ENCODE measurements at places on chromosomes 11 and 22.
A peak's percentile ranks its signal among the peaks of the same experiment; 100 is the strongest.

DNA sequence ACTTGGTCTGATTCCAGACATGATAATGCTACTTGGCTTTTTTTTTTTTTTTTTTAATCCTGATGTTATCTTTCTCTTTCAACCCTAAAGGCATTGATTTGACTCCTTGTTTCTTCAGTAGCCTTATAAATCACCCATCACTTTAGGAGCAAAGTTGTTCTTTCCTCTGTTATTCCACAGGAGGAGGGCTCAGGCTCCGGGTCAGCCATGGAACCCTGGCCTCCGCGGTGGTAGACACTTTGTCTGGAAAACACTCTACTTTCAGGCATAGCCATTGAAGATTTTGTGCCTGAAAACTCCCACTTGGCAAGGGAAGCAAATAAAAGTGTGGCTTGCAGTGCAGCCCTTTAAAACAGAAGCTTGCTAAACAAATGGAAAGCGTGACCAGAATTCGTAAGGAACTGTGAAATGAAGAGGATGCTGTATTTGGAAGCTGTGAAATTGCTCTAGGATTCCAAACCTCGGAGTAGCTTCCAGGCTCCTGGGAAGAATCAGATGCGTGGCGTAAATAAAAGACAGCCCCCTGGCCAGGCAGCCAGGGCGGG is 44.9 kb downstream of the ARHGAP8 start:
- no peak for DNase-seq

DNA sequence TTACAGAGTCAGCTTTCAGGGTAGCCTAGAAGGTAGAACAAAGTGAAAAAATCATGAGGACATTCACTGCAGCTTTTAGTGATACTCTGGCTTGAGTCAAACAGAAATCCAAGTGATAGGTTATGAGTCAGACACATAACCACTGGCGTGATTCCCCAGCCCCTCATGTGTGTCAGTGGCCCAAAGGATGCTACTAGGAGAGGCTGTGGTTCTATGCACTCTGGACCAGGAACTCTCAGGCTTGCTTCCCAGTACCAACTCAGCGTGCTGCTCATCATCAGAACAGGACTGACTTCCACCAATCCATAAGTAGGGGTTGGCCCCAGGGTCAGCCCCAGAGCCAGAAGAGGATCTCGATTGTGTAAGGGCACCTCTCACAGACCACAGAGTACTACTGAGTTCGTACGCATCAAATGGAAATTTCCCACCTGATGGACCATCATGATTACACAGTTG is 116.8 kb downstream of the MED15 start:
- DNase-seq, result no peak

- no peak for DNase-seq
These were observed 22.0 kb upstream of the ACER3 start for GRCh38 chr11:76838678-76839068.

DNA sequence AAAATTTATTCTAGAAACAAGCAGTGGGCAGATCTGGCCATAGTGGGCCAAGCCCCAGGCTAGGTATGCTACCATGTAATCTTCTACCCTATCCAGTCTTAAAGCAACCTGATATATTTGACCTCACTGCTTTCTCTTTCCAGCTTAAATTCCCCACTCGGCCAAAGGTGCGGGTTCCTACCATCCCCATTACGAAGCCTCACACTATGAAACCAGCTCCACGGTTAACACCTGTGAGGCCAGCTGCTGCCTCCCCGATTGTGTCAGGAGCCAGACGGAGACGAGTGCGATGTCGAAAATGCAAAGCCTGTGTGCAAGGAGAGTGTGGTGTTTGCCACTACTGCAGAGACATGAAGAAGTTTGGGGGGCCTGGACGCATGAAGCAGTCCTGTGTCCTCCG is 21.2 kb upstream of the GRK2 start:
- no peak for DNase-seq

- no peak for DNase-seq
These were observed 53.9 kb upstream of the SHISAL1 start for GRCh38 chr22:44366372-44367300.

DNA sequence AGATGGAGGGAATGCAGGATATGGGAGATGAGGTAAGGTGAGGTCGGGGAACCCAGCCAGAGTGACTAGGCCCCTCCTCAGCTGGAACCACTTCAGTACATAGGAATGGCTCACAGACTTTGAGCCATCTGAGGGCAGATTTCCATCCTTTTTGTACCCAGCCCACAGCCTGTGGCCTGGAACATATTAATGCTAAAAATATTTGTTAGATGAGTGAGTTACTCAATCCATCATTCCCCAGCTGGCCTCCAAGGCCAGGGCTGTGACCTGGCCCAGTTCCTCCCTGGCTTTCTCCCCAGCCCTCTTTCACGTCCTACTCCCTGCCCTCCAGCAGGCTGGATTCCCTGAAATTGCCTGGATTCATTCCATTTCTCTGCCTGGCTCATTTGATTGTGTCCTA is 57.2 kb upstream of the PRDM11 start:
- no peak for DNase-seq

GRCh38 chr22:17232406-17232805 is 13.2 kb upstream of the ADA2 start:
- no peak for DNase-seq

DNA sequence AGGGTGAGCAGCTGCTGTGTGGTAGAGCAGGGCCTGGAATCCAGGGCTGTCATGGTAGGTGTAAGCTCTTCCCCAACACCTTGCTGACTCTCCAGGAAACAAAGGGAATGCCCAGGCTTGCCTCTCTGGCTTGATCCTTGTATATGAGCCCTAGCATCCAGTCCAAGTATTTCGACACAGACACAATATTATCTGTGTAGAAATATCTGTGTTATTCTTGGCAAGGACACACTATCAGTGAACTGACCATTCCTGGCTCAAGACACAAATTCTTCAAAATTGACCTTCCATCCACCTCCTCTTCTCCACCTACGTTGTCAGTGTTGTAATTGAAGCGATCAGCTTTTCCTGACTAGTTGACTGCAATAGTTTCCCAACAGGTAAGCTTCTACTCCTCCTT is 312.0 kb upstream of the NARS2 start:
- no peak for DNase-seq

DNA sequence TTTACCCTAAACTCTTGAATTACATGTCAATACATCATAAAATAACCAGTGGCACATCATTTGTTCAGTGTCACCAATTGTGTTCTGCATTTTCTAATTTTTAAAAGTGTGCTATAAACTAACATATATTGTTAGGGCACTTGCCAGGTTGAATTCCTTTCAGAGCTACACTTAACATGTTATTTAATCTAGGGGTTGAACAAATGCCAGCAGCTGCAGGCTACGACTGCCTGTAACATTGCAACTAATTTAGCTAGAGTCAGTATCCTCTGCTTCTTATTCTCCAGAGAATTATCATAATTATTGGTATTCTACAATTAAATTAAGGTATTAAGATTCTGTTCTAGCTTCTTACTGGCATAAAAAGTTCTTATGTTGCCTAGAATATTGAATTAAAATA is 46.4 kb upstream of the ARHGAP42 start:
- DNase-seq, result no peak

GRCh38 chr11:120211522-120212258 is 858 bp downstream of the OAF start:
- DNase-seq, result no peak

DNA sequence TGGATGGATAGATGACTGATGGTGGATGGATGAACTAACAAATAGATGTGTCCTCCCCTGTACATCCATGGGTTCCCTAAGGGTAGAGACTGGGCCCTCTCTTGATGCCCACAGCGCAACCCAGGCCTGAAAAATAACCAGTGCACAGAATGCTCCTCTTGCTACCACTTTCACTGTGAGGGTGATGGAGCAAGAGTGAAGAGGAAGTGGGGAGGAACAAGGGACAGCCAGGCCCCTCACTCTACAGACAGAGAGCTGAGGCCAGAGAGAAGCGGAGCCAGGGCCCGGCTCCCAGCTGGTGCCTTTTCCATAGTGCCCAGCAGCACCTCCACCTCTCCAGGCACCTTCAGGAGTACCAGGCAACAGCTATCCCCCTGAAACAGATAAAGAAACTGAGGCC is 67.7 kb downstream of the THAP12 start:
- no peak for DNase-seq

DNA sequence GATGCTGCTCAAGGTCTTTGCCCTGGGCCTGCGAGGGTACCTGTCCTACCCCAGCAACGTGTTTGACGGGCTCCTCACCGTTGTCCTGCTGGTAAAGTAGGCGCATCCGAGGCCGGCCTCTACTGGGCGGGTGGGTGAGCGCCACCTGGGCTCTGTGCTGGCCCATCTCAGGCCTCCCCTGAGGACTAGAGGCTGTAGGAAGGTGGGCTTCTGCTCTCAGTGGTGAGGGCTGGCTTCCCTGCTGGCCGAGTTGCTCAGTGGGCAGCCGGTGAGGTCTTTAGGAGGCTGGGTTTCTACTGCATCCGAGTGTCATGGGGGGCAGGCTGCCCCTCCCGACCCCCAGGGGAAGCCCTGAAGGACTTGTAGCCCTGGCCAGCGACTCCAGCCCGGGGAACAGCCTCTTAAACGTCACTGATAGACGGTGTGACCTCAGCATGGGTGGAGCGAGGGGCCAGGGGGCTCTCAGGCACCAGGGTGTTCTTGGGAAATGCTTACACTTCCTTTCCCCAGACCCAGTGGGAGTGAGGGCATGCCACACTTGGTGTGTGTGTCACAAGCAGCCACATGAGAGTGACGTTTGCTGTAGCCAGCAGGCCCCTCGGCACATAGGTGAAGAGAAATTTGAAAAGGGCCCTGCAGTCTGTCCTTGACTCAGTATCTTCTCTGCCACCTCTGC is 30.3 kb downstream of the TPCN2 start:
- peak; percentile 77 for DNase-seq

GRCh38 chr11:108278546-108278945 is 55.7 kb downstream of the ATM start:
- DNase-seq, result no peak

- DNase-seq, result no peak
These were observed 16.5 kb downstream of the NCAM1 start for GRCh38 chr11:112977755-112978154.

- DNase-seq, result no peak
These were observed 11.6 kb downstream of the TCIRG1 start for GRCh38 chr11:68050371-68050841.

DNA sequence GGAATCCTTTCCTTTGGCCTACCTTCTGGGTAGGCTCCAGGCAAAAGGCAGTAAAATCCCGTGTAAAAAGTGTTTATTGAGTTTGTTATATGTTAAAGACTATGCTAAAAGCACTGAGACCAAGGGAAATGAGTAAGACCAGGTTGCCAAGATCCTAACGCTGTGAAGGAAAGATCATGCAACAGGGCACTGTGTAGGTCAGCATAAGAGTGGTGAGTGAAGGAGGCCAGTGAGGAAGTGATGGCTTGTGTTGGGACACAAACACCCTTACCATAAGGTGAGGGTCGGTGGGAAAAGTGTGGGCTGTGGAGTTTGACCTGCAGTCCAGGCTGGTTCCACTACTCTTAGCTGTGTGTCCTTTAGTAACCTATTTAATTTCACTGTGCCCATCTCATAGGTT is 202.1 kb downstream of the DBX1 start:
- DNase-seq, result no peak

GRCh38 chr11:121018746-121019145 is 5.2 kb upstream of the TBCEL start:
- no peak for DNase-seq

- DNase-seq, result peak; percentile 30
These were observed 10.3 kb downstream of the PRDM10 start for GRCh38 chr11:129992161-129992944.

Data from CD4-positive, alpha-beta T cell treated with Interleukin-1 beta for 1 hour (primary cell).